ENCODE measurements at places on chromosomes 2 and 18.
A peak's percentile ranks its signal among the peaks of the same experiment; 100 is the strongest.

GRCh38 chr2:168255866-168256265 lies 8.5 kb upstream of the STK39 start:
- no peak for DNase-seq

DNA sequence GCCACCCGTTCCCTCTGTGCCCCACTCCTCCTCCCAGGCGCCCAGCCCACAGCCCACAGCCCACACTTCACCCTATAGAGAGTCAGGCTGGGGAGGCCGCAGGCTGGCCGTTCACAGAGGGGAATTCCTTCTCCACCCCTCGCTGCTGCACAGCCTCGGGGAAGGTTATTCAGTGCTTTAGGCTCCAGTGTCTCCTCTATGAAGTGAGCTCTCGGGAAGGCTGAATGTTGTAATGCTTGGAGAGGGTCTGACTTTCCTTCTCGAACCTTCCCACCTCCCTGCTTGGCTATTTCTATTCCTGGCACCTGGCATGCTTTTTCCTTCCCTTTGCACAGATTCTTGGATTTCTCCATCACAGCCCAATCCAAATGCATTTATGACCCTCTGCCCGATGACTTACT lies 62.5 kb upstream of the SMAD7 start:
- no peak for DNase-seq

GRCh38 chr2:72143441-72144273 lies 4.0 kb downstream of the CYP26B1 start:
- DNase-seq = no peak

DNA sequence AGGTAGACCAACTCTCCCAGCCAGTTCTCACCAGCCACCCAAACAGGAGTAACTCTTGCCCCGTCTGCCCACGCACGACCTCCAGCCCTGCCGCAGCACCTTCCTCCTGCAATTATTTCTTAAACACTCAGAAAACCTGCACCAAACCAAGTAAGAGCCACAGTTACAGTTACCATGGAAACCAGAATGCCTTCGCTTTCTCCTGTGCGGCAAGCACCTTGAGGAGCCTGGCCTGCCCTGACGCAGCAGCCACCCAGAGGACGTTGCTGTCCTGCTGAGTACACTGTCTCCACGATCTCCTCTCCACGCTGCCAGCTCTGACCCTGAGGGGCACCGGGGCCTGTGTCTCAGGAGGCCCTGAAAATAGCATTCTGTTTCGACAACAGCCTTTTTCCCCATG lies 94.3 kb upstream of the SMIM21 start:
- DNase-seq = no peak

GRCh38 chr18:10930076-10930475 lies 219.3 kb downstream of the PIEZO2 start:
- DNase-seq = no peak

DNA sequence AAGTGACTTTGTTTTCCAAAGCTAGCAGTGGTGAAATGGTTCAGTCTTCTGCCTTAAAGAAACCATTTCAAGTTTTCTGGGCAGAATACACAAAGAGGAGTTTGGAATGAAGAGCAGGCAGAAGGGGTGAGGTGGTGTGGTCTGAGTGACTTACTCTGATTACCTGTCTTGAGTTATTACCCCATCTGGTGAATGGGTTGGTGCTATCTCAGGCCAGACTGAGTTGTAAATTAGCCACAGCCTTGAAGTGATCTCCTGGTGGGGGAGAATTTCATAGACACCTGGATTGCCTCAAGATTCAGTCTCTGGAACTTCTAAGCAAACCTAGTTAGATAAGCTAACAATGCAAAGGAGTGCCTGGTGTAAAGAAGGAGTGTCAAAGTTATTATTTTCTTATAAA lies 983.5 kb upstream of the NXPH2 start:
- DNase-seq = no peak

DNA sequence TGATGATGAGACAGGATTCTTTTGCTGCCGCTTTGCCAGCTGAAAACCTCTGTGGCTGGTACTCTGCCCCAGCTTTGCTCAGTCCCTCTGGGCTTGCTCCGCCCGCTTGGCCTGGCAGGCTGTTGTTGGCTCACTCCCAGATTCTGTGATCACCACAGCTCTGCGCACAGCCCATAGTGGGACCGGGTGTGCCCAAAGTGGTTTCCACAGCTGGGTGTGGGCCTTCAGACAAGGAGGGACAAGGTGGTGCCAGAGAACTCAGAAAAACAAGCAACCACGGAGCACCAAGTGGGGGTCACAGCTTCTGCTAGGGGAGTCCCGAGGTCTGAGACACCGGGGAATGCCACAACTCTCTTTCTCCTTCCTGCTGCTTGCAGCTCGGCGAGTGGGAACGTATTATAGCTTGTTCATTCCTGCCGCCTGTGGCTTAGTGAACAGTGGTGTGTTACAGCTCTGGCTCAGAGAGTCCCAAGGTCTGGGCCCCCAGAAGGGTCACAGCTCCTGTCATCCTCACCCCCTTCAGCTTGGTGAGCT lies 9.2 kb upstream of the KYNU start:
- DNase-seq = no peak

- DNase-seq = no peak
Measured at GRCh38 chr2:170005702-170006101, 172.2 kb upstream of the MYO3B start.

- DNase-seq = no peak
Measured at GRCh38 chr2:196555161-196555560, 84.4 kb upstream of the CCDC150 start.

- no peak for DNase-seq
Measured at GRCh38 chr2:130870779-130871178, 34.1 kb downstream of the ARHGEF4 start.

- DNase-seq = no peak
Measured at GRCh38 chr2:111653103-111653624, 230.8 kb downstream of the ANAPC1 start.

- no peak for DNase-seq
Measured at GRCh38 chr2:143294068-143294467, 164.8 kb downstream of the ARHGAP15 start.

DNA sequence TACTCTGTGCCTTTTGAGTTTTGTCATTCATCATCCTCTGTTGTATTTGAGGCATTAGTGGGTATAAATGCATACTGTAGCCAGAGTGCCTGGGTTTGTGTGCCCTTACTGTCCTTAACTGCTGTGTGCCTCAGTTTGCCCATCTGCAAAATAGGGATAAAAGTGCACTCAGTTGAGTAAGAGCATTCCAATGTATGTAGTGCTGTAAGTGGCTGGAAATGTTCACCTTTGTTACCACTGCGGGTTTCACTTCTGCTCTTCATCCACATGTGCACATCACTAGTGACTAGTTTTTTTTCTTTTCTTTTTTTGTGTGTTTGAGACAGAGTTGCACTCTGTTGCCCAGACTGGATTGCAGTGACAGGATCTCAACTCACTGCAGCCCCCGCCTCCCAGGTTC lies 39.9 kb downstream of the PLEKHB2 start:
- DNase-seq = no peak

GRCh38 chr2:241265506-241265905 lies 50.0 kb downstream of the HDLBP start:
- DNase-seq = no peak

- no peak for DNase-seq
Measured at GRCh38 chr2:165745916-165746315, 48.1 kb downstream of the GALNT3 start.

- DNase-seq = peak; percentile 13
Measured at GRCh38 chr18:77207540-77207939, 42.1 kb upstream of the GALR1 start.

DNA sequence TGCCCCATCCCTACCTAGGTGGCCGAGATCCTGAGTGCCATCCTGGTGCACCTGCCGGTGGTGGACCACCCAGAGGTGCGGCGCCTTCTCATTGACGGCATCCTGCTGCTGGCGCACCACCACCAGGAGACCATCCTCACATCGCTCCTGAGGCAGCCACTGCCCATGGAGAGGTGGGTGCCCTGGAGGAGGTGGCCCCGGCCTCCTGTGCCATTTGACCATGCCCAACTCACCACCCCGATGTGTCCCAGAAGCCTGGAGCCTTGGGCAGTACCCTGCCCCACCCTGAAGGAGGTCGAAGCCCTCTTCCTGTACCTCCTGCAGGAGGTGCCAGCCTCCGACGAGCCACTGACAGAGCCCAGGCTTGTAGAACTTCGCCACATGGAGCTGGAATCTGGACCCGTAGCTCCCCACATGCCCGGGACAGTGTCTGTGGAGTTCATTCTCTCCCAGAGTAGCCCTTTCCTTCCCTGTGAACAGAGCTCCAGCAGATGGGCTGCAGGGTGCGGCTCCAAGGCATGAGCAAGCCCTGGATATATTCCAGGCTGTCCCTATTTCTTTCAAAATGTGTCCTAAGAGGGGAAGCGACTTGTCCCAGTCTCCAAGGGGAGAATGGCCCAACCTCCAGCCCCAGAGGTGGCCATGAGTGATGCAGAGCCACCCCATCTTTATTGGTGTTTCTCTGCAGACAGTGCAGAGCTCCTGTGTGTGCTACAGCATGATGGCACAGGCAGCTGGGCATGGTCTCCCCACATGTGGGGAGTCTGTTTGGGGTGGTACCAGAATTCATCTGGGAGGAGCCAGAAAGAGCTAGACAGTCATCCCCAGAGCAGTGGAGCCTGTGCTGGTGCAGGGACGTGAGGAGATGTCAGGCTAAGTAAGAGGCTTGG lies 34.2 kb downstream of the HJURP start:
- no peak for DNase-seq

- no peak for DNase-seq
Measured at GRCh38 chr2:220963076-220963475, 609.0 kb downstream of the EPHA4 start.

DNA sequence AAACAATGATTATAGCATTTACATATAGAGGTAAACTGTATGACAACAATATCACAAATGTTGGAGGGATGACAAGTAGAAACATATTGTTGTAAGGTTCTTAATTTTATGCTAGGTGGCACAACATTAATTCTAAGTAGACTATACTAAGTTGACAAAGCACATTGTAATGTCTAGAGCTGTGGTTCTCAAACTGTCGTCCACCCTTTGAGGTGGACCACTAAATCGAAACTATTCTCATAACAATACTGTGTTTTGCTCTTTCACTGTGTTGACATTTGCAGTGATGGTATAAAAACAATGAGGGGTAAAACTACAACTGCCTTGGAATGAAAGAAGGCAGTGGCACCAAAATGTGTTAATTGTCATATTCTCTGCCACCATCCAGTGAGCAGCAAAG lies 66.1 kb downstream of the METTL8 start:
- DNase-seq = no peak

DNA sequence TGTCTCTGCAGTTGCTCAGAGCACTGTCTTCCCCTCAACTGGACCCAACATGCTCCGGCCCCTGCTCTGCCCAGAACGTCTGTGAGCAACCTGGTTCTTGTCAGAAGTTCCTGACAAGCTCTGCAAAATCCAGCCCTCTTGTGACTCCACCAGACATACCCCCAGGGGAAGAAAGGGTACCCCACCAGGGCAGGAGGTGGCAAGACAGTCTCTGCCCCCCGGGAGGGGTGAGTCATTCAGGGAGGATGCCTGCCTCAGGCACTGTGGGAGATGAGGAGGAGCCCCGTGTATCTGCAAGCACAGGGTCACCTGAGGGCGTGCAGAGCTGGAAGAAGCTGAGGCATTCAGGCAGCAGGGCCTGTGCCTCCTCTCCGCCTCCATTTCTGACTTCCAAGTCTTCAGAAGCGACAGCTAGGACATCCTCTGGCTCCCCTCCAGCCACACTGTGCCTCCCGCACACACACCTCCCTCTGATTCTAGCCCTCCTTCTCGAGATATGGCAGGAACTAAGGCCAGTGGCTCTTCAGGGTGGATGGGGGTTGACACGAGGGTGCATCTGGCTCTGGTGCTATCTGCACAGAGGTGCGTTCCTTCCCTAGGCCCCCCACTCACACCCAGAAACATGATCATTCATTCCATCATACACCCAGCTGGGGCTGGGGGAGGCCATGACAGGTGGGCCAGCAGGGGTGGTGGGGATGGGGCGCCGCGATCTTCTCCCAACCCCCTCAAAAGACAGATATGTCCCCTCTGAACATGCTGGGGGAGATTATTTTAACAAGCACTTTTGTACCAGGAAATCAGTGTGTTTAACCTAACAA lies 222.2 kb downstream of the CYP26B1 start:
- DNase-seq = no peak

DNA sequence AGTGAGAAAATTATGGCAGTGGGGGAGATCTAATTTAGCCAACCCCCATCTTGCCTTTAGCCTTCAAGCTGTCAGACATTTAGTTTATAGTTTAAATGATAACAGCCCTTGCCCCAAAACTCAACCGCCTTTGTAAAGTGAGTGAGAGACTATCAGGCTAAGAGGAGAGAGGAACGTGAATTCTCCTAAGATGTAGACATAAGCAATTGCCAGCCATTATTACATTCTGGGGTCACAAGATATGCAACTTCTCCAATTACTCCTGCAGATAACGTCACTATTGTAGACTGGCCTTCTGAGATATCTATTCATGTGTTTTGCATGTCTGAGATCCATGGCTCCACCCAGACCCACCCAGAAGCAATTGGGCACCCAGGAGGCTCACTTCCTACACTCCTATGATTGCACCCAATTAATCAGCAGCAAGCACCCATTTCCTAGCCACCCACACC lies 307.3 kb downstream of the NBAS start:
- DNase-seq = no peak

- no peak for DNase-seq
Measured at GRCh38 chr18:51006948-51007789, 22.8 kb upstream of the SMAD4 start.

DNA sequence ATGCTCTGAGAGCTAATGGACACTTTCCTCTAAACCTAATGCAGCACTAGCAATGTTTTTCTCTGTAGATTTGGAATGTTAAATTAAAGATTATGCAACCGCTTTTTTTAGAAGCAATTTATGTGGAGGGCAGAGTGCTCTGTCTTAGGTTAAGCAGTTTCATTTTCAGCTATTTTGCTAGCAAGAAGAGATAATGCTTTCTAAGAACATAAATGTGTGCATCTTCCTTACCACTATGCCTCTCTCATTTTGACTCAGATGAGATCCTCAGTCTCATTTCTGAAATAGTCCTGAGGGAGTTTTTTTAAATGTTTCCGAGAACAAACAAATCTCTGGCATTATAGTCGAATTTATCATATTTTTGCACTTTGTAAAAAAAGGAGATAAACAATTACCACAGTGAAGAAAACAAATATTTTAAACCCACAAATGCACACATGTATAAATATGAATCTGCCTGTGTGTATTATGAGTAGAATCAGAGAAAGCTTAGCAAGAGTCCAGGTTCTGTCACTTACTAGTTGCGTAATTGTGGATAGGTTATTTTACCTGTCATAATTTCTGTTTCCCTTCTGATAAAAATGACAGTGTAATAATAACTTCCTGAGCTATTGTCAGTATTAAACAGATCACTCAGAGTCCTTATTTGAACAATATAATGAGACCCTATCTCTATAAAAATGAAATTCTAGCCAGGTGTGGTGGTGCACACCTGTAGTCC lies 207.7 kb upstream of the CRIM1 start:
- no peak for DNase-seq

- DNase-seq = no peak
Measured at GRCh38 chr18:23540867-23541266, 37.6 kb downstream of the RMC1 start.

Data from NCI-H748 treated with DMSO at 0.1 percent for 48 hours (cell line).